ENCODE measurements at places on chromosomes 3 and 15.

DNA sequence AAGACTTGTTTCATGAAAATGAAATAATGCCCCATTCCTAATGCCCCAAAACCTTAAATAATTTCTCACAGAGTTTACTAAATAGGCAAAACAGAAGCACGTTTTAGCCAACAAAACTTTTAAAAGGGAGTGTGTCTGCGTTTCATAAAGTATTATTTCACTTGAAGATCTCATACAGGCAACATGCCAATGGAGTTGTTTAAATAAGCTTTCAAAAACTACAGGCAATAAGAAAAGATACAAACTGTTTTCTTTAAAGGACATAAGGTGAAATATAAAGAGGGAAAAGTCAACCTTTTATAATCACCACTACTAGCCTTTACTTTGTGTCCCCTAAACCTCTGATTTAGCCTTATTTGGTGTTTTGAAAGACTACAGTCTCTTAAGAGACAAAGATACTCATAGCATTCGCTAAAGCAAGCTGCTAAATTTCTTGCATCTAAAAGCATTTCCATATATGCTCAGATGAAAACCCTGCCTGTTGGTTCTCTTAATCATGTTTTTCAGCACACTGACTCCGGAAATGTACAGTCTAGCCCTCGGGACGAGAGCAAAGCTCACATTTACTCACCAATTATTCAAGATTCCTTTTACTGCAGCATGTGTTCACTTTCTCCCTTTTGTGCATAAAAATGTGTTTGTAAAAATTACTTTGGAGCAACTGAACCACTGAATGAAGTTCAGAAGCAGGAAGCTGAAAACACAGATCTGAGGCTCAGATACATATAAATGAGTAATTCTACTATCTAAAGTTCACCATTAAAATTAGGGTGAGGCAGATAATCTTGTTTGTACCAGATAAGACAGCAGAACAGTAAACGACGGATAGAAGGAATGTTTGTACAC, 119.0 kb downstream of the GOLIM4 start:
- DNase-seq: no peak

GRCh38 chr3:11307830-11308432, 35.7 kb downstream of the ATG7 start:
- DNase-seq: no peak

DNA sequence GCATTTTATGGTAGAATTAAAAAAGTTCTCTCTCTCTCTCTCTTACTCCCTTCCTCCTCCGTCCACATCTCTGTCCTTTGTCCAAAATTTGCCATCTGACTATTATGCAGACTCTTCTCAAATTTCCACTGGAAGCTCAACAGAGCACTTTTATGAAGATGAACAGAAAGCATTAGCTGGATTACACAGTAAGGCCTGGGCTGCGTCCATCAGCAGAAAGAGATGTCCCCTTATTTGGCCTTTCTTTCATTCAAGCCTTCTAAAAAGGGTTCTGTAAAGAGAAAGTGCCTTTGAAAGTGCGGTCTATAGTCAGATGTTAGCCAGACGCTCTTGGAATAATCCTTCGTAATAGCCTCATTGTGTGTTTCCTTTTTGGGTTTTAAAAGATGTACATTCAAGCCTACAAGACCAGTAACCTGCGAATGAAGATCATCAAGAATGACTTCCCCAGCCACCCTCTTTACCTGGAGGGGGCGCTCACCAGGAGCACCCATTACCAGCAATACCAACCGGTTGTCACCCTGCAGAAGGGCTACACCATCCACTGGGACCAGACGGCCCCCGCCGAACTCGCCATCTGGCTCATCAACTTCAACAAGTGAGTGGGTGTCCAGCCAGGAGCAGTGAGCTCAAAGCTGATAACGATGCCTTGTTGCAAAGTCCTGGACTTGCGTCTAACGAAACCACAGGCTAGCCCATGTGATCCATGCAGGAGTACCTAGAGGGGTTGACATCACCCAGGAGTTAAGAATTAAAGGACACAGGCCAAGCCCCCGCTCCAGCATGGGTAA, 53.1 kb downstream of the MESD start:
- DNase-seq: no peak

- no peak for DNase-seq
Measured at GRCh38 chr3:120772081-120772480, 29.5 kb downstream of the GTF2E1 start.
